Natural killer cell (primary cell): ENCODE measurements at places on chromosomes 16 and 17.

DNA sequence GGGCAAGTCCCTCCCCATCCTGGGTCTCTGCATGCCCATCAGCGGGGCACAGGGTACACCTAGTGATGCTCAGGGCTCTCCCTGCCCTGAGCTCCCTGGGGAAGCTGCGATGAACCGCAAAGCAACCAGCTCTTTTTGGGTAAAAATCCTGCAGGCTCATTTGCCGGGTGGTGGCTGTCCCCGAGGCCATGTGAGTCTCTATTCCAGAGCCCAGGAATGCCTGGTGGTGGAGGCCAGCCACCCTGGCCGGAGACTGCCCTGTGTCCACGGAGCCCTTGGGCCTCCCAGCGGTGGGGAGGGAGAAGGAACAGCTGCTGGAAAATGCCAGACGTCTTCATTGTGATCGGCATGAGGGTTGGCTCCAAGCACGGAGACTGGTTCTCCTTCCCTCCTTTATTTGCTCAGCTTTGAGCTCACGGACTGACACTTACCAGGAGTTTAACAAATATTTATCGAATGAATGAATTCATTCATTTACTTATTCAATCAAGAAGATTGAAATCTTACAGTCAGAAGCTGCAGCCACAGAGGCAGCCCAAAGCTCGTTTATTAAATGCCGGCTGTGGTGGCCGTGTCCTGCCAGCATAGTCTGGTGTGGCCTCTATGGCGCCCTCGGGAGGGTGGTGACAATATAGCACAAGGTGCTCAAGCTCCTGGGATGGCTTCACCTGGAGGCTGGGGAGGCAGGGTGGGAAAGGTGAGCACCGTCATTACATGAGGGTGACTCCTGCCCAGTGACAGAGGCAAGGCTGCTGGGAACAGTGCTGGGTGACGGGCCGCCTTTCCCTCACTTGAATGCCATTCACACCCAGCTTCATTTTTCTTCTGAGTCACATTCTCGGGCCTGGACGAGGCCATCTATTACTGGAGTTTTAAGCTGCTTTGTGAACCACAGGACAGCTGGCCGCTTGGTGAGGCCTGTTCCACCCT lies 31.1 kb upstream of the JPH3 start:
- DNase-seq: peak; percentile 11

GRCh38 chr17:12463102-12463501 lies 202.6 kb upstream of the MYOCD start:
- DNase-seq: no peak

GRCh38 chr16:25033852-25034251 lies 18.7 kb upstream of the ARHGAP17 start:
- no peak for DNase-seq

DNA sequence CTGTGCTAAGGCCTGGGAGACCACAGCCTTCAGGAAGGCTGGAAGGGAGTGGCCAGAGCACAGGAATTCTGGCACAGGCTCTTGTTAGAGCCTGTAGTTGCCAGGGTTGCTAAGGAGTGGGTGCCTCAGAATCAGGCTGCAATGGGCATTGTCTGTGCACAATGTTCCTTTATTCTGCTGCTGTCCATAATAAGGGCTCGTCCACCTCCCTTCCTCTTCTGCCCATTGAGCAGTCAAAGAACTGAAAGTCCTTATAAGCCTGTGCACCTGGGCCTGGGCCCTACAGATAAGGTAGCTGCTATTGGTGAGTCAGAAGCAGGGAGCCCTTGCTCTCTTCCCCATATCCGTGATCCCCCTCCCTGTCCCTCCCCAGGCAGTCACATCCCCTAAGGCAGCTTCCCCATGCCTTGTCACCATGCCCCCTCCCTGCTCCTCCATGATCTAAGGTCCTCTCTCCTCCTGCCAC lies 5.4 kb upstream of the CNGB1 start:
- no peak for DNase-seq

DNA sequence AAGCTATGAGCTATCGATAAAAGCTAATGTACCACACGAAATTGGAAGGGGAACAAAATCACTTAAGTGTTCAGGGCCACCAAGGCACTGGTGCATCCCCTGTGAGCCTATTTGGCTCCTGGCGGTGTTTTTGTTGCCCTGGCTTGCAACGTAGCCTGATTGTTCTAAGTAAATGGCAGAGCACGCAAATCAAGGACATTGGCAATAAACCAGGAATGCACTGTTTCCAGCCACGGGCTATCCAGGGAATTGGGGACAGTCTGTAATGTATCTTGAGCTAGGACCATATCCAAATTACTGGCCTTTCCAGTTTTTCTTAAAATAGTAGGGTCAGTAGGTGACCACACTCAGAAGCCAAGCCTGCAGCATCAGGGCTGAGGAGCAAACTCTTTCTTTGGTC lies 734.0 kb downstream of the MAF start:
- no peak for DNase-seq

DNA sequence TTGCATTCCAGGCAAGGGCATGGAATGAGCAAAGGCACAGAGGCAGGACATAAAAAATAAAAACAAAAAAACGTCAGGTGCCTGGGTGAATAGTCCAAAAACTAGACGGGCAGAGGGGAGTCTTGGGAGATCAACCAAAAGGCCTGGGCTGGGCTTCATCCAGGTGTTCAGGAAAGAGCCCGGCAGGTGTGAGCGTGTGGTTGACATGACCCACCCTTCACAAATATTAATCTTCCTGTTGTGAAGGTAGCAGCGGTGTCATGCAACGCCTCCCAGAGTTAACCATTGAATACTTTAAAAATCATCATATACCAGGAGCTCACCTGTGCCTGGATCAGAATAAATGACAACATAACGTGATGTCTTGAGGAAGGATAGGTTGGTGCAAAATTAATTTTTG lies 90.6 kb downstream of the USP22 start:
- DNase-seq: no peak

- DNase-seq: no peak
Measured at GRCh38 chr17:68257934-68258333, 10.1 kb downstream of the AMZ2 start.

DNA sequence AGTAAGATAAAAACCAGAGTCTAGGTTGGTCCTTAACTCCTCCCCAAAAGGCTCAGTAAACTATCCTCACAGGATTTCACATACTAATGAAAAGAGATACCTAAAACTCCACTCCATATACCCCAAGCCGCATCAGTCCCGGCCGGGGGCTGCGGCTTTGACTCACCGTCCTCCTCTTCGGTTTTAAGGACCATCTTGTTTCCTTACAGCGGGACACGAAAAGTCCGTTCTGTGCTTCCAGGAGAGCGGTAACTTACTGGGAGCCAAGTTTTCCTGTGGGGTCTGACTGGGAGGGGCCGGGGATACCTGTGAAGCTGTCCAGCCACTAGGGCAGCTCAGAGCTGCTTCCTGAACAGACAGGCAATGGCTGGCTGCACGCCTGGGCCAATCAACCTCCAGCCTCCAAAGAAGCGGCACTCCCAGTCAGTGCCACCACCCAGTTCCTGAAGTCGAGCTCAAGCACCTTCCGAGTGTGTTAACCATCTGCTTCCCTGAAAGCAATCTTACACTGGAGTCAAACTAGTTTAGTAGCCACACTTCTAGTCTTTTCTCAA lies 45.5 kb downstream of the CYTH1 start:
- DNase-seq: peak; percentile 53

DNA sequence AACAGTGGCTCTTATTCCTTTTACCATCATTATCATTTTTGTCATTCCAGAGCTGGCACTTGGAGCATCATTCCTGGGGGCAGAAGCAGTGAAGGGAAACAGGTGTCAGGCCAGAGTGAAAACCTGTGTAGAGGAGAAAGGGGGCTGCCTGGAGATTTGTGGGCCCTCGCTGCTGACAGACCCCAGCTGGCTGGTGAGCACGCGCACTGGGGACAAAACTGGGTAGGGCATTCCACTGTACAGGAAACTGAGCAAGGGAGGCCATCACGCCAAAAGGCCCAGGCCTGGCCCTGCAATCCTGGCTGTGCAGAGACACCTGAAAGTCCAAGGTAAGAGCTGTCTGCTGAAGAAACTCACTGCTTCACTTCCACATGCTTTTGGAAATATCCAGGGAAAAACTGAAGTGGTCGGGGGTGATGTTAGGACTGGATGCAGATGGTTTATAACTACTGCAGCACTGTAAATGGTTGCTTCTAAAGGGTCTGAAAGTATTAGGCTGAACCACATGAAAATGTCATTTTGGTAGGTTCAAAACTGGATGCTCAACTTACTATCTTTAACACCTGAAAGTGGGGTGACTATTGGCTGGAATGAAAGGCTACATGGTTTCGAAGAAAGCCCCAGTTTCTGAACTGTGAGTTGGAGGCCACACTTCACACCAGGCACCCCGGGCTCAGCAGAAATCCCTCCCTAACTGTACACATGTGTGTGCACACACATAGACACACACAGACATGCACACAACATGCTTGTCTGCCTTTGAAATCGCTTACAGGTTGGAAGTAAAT lies 225.0 kb downstream of the C16orf78 start:
- no peak for DNase-seq

DNA sequence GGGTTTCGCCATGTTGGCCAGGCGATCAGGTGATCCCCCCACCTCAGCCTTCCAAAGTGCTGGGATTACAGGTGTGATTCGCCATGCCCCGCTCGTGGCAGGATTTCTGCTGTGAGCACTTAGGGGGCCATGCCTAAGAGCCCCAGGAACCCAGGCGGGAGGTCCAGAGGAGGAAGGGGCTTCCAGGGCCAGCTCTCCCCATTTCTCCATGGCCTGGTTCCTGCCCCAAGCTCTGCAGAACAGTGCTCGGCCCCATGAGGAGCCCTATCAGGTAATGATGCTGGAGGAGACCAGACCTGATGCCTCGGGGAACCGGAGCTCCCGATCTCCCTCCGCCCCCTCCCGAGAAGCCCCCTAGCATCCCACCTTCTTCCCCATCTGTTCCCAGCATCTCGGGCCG lies 53.6 kb downstream of the RMI2 start:
- no peak for DNase-seq

DNA sequence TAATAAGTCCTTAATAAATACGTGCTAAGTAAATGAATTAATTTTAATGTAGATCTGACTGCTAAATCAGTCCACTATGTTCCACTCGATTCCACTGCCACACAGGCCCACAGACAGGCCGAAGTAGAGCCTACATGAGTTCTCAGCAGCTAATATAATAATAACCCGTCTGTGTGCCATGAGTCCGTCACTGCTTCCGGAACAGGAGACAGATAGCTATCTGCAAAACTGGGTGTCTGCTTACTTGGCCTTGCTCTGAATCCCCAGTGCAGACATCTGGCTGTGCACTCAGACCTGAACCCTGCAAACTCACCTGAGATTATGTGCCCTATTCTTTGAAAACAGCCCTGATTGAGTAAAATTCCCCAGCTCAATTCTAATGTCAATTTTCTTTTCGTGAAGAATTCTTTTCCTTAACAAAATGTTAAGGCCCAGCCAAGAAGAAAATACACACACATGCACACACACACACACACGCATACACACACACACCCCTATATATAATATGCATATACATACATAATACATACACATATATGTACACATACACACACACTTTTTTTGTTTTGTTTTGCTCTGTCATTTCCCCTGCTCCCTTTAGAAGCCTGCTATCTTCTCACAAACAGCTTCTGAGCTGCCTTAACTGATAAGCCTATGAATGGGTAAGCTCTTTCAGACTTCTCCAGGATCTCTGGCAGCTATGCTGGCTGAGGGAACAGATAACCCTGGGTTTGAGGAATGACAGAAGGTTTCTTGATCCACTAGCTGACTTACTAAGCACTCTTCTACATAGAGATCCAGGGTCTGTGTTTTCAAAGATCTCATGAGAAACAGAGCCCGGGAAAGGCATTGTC lies 39.8 kb upstream of the TOM1L1 start:
- DNase-seq: no peak

DNA sequence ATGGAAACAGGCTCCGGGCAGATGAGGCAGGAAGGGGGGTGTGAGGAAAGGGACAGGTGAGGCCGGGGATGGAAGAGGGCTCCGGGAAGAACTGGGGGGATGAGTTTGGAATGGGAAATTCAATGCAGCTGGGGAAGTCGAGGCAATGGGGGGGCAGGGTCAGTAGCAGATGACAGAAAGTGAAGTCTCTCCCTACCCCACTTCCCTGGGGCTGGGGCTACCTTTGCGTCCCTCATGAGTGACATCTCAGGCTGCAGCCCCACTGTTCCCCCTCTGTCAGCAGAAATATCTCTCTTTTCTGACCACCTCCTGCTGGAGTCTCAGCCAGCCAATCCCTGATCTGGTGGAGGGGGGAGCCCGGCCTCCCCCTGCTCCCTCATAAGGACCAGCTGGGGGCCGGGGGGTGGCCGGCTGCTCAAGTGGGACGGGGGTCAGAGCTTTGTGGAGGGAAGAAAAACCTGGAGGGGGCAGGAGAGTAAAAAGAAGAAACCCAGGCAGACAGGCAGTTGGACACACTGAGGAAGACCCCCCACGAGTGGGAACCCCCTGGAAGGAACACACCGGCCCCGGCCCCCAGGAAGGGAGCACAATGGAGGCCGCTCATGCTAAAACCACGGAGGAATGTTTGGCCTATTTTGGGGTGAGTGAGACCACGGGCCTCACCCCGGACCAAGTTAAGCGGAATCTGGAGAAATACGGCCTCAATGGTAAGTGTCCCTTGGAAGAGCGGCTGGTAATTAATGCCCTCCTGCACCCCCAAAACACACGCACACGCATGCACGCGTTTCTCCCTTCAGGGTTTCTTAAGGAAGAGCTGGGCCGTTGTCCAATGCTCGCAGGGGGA lies at the start of gene ATP2A1:
TSS of gene ATP2A1 (plus strand) at position 406 of the 844 bp plus-strand sequence. CDS start at position 590, 184 bp downstream.
- DNase-seq: no peak

GRCh38 chr17:29742210-29742513 lies 119.5 kb upstream of the CORO6 start:
- no peak for DNase-seq

DNA sequence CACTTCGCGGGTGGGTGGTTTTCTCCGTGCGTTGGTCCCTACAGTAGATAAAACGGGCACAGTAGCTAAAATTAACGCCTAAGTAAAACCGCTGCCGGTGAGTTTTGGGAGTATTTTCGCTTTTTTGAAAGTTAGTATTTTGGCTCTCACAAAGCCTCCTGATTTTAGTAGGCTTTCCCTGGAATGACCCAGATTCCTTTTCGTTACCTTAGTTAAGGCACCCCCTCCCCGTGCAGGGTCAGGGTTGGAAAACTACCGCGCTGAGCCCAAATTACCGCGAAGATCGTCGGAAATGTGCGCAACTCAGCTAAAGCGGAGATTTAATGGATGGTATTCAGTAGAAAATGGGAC lies 28.3 kb upstream of the ST6GALNAC1 start:
- no peak for DNase-seq

GRCh38 chr17:42233156-42233555 lies 38.9 kb upstream of the GHDC start:
- DNase-seq: no peak

GRCh38 chr17:524406-524950 lies 171.9 kb upstream of the RPH3AL start:
- DNase-seq: no peak

DNA sequence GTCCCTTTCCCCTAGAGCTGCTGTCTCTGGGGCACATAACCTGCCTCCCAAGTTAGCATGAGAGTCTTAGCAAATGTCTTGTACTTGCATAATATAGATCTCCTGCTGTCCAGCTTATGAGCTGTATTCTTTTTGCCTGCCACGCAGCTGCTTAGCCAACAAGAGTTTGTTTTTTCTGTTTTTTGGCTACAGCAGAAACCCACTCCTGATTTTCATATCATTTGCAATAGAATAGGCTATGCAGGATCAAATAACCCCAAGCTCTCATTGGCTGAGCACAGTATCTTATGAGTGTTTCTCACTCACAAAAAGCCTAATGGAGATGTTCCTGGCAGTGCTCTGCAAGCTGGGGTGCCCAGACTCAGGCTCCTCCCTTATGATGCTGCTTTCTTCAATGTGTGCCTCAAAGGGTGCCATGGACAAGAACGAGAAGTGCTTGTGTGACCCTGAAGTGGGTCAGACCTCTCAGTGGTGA lies 23.1 kb downstream of the B9D1 start:
- DNase-seq: no peak

- peak; percentile 60 for DNase-seq
Measured at GRCh38 chr16:11105038-11105903, 150.7 kb downstream of the SOCS1 start.
